ENCODE measurements at places on chromosomes 5 and 9.

DNA sequence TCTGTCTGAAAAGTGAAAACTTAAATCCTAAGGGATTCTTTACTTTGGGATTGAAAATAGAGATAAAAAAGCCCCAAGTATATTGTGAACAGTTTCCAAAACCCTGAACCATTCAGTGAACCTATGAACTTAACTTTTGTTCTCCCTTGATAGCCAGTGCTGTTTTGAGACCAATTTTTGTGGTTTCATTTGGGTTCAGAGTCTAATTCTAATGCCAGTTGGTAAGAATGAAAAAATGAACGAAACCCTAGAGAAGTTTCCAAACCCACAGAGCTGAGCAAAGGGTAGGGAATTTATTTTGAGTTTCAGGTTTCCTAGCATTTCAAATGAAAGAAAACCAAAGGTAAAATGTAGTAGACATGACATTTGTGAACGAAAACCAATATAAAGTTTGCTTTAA lies 1366.8 kb downstream of the EFNA5 start:
- DNase-seq, result no peak

DNA sequence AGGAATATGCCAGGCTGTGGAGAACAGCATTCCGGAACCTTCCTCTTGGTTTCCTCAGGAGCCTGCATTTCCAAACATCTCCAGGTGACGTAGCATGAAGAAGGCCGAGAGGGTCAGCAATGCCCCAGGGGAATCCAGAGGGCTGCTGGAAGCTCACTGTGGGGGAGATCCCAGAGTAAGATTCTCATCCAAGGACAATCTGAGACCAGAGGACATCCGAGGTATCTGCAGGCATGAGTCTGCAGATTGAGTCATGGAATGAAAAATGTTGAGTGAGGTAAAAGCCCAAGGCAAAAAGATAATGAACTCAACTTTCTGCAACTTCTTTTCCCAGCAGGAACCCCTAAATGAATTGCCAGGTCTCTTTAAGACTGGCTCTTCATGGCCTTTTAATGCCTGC lies 73.5 kb downstream of the KIF4B start:
- no peak for DNase-seq

GRCh38 chr5:80277191-80277590 lies 21.3 kb upstream of the SERINC5 start:
- no peak for DNase-seq

GRCh38 chr9:111978616-111979015 lies 82.0 kb downstream of the UGCG start:
- DNase-seq, result no peak

DNA sequence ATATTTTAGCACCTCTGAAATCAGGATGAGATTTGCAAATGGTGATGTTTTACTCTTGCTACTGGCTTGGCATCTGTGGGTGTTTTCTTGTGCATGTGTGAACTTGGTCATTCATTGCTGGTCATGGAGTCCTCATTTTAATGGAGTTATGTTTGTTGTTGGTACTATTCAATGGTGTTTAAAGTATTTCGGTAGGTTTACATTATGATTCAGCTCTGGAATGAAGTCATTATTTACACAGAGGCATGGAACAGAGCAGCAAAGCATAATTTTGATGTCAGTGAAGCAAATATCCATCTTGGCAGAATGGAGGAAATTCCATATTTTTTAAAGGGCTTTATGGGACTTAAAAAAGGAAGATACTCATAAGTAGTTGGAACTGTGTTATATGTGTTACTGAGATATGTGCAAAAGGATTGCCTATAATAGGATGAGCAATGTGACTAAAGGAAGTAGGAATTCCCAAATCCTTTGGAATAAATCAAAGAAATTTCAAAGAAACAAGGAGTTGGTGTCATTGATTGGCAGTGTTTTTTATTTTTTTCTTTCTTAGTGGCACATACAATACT lies 147.4 kb downstream of the ACTBL2 start:
- no peak for DNase-seq

GRCh38 chr9:121718084-121718483 lies 66.7 kb downstream of the DAB2IP start:
- DNase-seq, result no peak

- DNase-seq, result no peak
These were observed 31.5 kb downstream of the OLFML2A start for GRCh38 chr9:124808246-124808956.

DNA sequence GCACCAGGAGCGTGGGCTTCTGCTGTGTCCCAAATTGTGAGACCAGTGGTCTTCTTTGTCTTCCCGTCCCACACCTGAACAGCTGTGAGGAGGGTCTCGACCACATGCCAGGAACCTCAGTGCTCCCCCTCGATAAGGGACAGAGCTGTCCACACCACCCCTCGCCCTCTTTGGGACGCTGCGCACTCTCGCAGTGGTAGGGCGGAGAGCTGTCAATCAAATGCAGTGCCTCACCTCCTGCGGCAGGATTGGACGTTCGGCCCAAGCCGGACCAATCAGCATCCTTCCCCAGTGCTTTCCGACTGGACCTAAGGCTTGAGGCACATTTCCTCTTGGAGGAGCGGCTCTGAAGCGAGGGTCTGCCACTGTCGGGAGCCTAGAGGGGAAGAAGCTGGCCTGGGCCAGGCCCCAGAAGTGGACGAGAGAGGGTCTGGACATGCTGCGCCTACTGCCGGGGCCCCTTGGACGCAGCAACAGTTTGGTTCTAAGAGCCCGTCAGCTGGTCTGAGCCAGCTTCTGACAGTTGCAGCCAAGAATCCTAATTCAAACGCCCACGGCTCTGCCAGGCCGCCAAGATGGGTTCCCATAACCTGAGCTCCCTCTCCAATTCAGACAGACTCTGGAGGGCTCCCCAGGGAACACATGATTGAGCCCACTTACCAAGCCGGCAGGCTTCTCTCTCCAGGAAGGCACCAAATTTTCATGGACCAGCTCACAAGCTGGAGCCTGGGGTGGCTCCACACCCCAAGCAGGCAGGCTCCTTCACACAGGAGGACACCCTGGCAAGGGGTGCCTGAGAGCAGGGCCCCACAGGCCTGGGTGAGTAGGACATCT lies 28.1 kb upstream of the ADAMTS2 start:
- no peak for DNase-seq

DNA sequence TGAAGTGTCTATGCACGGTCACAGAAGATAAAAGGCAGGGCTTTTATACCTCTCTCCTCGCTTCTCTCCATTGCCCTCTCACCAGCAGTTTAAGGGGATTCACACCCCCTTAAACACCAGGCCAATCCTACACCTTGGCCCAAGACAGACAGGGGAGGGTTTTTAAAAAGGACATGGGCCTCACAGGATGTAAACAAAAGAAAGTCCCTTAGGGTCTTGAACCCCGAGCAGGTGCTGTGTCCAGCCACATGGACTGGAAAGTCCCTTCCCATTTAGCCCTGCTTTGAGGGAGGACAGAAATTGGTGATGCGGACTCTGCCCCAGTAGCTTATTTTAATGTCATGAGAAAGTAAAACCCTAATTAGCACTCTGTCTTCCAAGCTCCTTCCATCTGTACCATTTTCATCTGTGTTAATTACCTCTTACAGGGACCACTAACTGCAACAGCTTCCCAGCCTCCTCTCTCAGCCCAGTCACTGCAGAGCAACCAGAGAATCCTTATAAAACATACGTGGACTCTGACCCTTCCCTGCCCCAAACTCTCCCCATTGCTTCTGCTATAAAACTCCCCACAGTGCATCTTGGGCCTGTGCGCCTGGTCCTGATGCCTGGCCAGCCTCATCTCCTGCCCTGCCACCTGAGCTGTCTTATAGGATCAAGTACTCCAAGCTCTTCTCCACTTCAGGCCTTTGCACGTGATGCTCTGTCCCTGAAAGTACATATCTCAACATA lies 16.7 kb downstream of the WHRN start:
- DNase-seq, result no peak

DNA sequence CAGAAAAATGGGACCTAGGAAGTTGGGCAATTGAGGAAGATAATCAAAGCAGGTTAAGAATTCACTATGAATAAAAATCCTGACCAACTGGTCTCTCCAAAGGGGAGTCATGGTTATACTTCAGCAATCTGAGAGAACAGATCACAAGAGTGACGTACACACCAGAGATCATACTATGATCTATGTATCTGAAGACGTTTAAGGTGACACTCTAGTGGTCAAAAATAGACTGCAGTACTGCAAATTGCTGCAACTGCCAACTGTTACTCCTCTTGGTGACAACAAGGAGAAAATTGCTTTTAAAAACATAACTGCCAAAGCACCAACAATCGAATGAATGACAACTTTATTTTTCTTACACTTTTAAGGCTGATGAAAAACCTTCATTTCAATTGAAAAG lies 4.9 kb downstream of the AK6 start:
- peak; percentile 64 for DNase-seq

GRCh38 chr5:116930616-116931015 lies 356.0 kb upstream of the SEMA6A start:
- DNase-seq, result no peak

DNA sequence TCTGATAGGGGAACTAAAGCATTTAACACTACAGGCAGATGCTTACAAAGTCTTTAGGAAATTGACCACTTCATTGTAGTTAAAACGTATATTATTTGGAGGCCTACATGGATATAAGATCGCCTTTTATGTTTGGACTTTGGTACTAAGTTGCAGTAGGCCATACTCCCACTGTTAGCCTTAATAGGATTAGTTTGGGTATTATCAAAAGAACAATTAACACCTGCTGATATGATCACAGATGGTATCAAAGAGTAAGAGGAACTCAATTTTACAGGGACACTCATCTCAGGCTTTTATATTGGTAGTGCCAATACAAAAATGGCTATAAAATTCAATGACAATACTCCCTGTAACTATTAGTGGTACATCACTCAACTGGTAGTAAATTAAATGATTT lies 1183.0 kb downstream of the MAT2B start:
- no peak for DNase-seq
